ENCODE measurements at places on chromosomes 7 and 10.

DNA sequence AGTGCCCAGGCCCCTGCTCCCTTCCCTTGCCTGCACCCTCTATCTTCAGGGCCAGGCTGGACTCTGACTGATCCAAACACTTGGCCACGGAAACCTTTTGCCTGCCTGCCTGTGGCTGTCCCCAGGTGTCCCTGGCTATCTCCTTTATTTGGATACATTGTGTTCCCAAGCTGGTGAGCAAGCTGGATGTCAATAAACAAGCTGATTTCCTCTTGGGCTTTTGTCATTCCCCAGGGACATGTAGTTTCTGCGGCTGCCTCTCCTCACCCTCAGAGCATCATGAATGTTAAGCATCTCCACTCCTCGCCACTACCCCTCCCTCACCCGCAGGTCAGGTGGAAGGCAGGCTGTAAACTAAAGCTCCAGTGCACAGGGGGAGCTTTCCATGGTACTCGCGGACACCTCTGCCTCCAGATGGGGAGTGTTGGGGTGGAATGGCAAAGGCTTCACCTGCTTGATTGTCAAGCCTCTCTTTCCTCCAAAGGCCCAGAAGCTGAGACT lies 6.9 kb downstream of the GHRHR start:
- no peak for DNase-seq

GRCh38 chr7:47587351-47587750 lies 5.4 kb upstream of the TNS3 start:
- DNase-seq = no peak

- peak; percentile 18 for DNase-seq
Observed at GRCh38 chr10:7700577-7701125, 2.5 kb upstream of the ITIH2 start.

DNA sequence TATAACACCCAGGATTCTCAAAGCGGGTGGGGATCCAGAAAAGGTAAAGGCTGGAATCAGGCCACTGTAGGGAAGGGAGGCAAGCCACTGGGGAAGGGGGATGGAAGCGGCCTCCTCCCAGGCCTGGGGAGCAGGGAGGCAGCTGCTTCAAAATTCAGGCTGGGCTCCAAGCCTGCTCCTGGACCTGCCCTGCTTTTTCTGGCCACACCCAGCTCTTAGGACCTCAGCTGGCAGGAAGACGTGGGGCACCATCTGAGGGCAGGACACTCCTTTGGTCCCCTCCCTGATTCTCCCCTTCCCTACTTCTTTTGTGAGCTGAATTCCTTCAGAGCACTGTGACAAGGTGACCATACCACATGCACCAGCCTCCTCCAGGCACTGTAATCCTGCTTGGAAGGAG lies 4.6 kb upstream of the LBX1 start:
- DNase-seq = no peak

DNA sequence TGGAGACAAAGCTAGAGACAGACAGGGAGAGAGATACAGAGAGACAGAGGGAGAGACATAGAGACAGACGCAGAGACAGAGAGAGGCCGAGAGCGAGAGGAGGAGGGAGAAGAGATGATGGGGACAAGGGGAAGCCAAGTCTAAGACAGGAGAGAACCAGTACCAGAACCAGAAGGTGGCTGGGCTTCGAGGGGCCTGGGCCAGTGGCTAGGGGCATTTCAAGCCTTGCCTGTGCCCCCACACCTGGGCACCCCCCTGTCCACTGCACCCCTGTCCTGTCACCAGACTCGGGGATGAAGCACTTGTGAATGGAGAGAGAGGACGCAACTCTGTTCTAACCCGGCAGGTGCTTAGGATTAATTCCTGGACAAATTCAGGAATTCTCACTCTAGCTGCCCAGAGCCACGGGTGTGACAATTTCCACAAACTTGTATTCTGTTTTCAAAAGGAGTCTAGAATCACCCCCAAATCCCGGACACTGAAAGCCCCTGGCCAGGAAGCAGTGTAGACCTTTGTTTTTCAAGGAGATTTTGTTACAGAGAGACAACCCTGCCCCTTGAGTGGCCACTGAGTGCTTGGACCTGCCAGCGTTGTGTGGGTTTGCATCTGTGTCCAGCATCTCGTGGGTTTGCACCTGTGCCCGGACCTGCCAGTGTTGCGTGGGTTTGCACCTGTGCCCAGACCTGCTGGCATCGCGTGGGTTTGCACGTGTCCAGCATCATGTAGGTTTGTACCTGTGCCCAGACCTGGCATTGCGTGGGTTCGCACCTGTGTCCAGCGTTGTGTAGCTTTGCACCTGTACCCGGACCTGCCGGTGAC lies 157.3 kb downstream of the WDR37 start:
- DNase-seq = no peak

GRCh38 chr7:154965014-154965413 lies 37.9 kb downstream of the PAXIP1 start:
- DNase-seq = no peak

DNA sequence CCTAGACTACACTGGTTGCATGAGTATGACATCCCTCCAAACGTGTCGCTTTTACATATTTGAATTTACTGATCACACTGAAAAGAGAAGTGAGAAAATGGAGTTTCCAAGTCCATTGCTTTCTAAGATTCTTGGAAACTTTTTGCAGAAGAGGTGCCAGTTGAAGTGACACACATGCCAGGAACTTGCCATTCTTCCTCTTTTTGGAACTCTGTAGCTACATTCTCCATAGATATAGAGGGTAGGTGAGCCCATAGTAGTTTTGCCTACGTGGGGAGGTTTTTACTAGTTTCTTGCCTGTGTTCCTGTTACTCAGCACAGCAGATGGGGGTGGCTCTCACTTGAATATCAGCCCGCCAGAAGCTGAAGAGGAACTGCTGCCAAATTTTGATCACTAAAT lies 286.6 kb upstream of the NRP1 start:
- DNase-seq = no peak

DNA sequence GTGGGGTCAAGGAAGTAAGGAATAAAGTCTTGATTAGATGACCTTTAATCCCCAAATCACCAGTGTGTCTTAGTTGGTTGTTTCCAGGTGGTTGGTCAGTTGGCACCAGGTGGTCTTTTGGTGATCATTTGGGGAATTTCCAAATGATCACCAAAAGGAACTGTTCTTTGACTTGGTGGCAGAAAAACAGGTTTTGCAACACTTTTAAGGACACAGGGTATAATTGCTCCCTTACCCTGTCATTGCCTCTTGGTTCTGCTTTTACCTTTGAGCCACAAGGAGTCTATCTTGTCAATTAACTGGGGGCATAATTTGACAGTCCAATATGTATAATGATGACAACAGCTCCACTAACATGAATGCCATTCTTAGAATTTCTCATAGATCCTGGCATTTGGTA lies 104.2 kb downstream of the ADK start:
- no peak for DNase-seq

DNA sequence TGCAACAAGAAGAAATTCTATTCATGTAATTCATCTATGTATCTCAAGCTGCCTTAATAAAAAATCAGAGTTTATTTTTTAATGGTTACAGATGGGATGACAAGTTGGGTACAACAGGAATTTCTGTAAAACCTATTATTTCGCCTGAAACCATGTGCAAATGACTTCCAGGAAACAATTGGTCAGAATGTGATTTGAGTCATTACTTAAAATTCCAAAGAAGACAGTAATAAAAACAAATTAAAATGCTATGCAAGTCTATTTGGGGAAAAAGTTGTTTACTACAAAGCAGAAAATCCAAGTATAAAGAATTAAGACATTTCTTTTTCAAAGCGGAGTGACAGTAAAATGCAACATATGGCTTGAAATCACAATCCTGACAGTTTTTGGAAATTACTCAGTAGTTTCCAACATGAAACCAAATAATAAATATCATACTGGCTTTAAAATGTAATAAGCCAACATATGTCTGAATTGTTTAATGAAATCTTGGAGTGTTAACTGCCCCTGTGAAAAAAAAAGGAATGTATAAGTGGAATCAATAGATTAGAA lies 41.5 kb upstream of the SEMA3C start:
- no peak for DNase-seq

DNA sequence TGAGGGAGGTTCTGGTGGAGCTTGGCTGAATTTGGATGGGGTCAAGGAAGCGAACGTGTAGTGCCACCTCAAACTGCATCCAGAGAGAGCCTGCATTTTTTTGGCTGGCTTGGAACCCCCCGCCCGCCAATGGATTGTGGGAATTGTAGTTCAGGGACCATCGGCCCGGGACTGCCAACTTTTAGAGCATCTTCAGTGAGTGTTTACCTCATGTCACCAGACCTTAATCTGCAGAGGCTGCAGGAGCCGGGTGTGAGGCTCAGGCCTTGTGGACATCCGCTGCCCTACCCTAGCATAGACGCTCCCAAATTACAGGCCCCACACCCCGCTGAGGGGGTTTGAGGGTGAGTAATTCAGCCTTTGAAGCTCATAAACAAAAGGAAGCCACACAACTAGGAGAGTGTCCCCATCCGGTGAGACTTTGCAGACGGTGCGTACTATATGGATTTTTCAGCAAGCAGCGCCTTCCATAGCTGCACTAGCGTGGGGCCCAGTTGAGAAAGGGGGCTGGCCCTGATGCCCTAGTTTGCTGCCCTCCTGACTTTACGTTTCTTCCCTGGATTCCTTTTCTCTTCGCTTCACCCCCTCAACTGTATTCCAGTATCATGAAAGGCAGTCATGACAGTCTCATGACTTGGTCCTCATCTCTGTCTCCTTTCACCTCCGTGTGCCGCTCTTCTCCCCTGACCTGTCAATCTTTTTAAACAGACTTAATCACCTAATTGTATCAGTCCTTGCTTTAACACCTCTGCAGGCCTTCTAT lies 717 bp downstream of the CNPY4 start:
- no peak for DNase-seq

DNA sequence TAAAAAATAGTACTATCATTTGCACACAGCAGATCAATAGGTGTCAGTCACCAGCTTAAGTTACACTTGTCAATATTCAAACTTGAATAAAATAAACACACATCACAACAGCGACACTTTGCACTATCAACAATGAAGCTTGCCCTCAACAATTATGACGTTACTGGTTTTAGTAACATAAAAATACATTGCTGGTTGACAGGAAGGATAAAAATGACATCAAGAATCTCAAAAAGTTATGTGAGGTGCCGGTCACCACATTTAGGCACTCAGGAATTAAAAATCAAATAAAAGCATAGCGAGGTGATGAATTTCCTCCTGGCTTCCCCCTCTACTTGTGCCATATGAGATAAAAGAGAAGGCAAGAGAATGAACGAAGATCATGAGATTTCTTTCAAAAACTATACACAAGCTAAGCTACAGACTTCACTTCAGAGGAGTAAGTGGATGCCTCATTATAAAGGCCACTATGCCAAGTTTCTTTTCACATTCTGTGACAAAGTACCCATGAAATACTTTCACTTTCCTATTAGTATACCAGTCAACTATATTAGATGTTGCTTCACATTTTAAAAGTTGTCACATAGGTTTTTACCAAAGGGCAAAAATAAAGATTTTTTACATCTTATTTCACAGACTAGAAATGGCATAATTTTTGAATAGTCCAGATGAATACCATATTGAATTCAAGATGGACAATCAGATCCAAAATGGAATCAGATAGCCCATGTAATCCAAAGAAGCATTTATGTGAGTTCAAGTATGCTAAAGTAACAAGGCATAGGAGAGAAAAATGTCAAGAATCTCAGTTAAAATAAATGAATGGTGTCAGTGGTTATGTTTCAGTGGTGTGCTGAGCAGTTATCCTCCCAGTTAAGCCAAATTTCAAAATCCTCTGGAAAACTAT lies 3.6 kb downstream of the CCDC71L start:
- DNase-seq = no peak

- no peak for DNase-seq
Observed at GRCh38 chr7:103765901-103766300, 223.6 kb downstream of the RELN start.

GRCh38 chr10:99233689-99234037 lies 2.0 kb downstream of the HPSE2 start:
- DNase-seq = no peak

DNA sequence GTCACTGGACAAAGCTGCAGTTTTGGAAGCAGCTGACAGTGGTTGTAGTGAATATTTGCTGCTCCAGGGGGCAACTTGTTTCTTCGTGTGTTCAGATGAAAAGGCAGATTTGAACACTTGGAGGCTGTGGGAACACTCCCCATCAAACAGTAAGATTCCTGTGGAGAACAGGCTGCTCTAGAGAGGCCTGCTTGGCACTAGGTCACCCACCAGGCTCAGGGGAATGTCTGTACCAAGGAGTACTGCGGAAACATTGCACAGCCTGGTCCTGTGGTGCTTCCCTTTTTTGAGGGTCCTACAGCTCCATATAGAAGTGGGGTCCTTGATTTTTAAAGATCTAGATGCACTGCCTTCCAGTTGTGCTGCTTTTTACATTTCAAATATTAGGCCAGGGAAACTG lies 97.5 kb downstream of the CXCL12 start:
- DNase-seq = no peak

- DNase-seq = no peak
Observed at GRCh38 chr10:133160826-133161471, 930 bp downstream of the KNDC1 start.

- DNase-seq = no peak
Observed at GRCh38 chr10:127976701-127977356, 69.9 kb downstream of the PTPRE start.

DNA sequence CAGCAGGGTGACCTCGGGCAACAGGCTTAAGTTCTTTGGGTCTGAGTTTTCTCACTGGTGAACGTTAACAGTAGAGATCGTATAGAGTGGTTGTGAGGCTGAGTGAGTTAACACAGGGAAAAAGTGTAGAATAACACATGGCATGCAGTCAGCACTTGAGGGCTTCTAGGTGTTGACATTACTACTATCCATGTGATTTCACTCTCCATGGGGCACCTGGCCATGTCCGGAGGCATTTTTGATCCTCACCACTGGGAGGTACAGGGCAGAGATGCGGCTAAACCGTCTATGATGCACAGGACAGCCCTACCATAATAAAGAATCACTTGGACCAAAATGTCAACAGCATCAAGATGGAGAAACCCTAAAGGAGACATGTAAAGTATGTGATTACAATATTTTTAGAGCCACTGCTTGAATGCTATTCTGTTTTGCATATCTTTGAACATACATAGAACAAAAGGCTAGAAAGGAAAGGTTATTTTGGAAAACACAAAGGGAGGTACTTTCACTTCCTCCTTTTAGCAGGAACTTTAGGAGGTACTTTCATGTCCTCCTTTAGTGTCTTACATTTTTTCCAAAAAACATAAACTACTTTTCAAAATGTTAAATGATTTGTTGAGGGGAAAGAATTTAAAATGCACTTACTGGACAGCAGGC lies 44.3 kb downstream of the NOD1 start:
- DNase-seq = no peak

DNA sequence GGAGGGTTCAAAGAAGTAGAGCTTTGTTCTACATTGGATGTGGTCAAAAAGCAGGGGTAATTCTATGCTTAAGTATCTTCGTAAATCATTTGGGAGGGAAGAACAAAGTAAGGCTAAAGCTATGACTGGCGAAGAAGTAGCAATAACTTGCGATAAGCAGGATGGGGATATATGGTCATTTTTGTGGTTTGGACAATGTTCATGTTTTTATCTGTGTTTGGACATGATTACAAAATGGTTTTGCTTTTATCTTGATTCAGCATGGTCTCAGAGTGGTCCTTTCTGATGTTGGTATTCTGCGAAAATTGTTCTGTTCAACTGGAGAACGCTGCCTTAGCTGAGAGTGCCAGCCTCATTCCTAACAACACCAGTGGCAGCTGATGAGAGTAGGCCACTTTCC lies 208.8 kb downstream of the SEMA3A start:
- DNase-seq = no peak

GRCh38 chr7:115782696-115783490 lies 247.7 kb downstream of the TFEC start:
- DNase-seq = no peak

GRCh38 chr7:19144661-19145433 lies at the start of gene FERD3L:
FERD3L (minus strand) TSS chr7:19145421; CDS start chr7:19145362, 59 bp downstream.
- DNase-seq = no peak

- DNase-seq = no peak
Observed at GRCh38 chr7:48587475-48587874, 336.9 kb upstream of the CDC14C start.

Measured in HS-5 (cell line).